ENCODE measurements at places on chromosomes 16 and 17. TPM values are rescaled to one million over a fixed set of nuclear protein-coding genes. Genes with fewer than 3 reads are reported as not detected.
A peak's percentile ranks its signal among the peaks of the same experiment; 100 is the strongest.

DNA sequence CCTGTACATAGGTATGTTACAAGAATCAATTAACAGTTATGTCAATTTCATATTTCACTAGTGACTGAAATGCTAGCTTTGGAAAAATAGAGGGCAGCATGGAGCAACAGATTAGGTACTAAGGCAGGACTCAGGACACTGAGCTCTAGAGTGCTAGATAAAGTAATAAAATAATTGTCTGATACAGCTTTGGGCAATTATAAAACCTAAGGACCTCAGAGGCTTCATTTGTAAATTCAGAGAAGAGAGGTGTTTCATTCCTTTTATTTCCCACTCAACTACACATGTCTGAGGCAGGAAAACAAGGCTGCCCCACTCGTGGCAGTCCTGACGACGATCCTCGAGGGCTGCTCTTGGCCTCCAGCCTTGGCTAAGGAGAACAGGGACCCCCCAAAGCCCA is 81.5 kb downstream of the CA4 start:
- DNase-seq, result no peak

DNA sequence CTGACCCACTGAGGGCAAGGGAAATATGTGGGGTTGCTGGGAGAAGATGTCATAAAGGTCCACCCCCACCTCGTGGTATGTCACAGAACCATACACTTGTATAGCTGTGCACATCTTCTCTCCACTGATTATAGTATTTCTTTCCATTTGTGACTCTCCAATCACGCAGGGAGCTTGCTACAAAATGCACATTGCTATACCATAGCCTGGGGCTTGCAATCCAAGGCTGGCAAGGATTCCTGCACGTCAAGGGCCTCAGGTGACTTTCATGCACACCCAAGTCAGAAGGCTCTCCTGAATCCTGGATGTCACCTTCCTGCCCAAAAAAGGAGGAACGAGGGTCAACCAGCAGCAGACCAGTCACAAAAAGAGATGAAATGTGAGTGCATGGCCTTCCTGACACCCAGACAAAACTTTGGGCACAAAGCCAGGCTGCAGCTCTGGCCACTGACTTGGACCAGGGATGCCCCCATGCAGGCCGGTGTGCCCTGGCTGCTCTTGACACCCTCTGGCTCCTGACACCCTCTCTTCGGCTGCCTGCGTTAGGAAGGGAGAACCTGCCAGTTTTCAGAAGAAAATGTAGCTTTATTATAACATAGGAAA is 12.1 kb downstream of the TBC1D26 start:
- DNase-seq, result no peak

DNA sequence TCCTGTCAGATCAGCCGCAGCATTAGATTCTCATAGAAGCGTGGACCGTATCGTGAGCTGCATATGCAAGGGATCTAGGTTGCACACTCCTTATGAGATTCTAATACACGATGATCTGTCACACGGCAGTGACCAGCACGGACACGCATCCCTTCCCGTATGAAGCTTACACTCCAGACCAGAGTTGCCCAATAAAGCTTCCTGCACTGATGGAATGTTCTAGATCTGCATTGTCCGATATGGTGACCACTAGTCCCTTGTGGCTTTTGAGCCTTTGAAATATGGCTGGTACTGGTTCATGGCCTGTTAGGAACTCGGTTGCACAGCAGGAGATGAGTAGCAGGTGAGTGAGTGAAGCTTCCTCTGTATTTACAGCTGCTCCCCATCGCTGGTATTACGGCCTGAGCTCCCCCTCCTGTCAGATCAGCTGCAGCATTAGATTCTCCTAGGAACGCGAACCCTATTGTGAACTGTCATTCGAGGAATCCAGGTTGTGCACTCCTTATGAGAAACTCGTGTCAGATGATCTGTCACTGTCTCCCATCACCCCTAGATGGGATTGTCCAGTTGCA is 49.8 kb upstream of the ZCCHC14 start:
- DNase-seq, result no peak

DNA sequence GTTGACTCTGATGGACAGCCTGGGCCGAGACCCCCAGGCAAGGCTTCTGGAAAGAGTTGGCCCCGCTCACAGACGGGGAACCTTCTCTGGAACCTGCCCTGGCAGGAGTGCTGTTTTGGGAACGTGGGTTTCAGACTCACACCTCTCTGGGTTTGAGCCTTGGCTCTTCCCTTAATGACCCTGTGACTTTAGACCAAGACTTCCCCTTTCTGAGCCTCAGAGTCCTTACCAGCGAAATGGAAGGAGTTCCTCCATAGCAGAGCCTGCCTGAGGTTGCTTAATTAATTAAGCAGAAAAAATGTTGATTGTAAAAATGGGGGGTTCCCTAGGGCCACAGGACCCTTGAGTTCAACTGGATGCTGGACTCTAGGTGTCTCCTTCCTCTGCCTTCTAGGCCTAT is 408.2 kb downstream of the SEC14L1 start:
- DNase-seq, result no peak

DNA sequence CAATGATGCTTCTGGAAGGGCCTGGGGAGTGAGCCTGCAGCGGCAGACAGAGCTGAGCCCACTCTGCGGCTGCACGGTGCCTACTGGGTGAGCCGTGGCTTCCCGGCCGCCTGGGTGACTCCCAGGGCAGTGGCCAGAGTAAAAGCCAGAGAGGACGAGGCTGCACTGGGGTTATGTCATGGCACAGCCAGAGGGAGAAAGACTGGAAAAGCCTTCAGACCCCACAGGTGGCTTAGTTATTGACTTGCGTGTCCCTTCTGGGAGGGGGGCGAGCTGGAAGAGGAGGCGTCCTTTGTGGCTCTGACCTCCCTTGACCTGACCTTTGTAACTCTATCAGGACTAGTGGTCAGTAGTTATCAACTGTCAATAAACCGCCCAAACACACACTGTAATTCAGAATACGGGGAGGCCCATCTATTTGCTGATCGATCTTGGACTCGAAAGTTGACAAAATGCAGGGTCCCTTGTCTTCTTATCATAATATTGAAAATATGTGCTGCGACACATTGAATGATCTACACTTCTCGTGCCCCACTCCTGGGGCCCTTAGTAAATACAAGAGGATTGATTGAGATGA is 385.9 kb upstream of the ZFHX3 start:
- DNase-seq, result peak; percentile 34

- no peak for DNase-seq
Measured at GRCh38 chr16:53599548-53599947, 96.5 kb upstream of the AKTIP start.

DNA sequence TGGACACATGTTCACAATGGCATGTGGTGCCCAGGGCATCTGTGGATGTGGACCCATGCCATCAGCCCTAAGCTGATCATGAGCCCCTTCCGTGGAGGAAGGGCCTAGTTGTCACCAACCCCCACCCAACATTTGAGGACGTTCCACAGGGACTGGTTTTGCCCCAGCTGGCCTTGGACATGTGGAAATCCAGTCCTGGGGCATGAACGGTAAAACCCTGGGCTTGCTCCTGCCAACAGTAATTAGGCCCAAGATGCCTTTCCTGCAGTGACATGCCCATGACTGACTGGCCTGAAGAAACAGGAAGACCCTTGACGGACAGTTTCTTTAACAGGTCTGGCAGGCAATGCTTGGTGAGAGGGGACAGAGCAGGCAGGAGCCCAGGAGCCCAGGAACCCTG is 7.7 kb downstream of the TNS4 start:
- no peak for DNase-seq

DNA sequence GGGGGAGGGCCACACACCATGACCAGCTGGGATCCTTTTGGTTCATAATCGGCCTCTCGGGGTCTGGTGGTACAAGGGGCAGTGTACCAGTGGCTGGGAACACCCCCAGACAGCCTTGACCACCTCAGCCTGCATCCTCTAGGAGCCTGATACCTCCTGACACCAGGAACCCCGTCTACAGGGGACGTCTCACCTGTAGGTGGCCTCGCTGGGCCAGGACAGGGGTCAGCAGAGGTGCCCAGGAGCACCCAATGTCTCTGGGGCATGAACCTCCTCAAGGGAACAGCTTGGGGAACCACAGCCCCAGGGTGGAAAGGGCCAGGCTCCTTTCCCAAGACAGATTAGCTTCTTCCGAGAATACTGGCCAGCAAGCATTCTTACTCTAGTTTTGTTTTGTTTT is 2.5 kb upstream of the METRNL start:
- no peak for DNase-seq

- no peak for DNase-seq
Measured at GRCh38 chr16:20072874-20073202, 852 bp downstream of the GPR139 start.

GRCh38 chr17:34886831-34887230 is 74.4 kb downstream of the CCT6B start:
- no peak for DNase-seq

GRCh38 chr16:67246756-67247191 is 507 bp downstream of the FHOD1 start:
- peak; percentile 85 for DNase-seq

DNA sequence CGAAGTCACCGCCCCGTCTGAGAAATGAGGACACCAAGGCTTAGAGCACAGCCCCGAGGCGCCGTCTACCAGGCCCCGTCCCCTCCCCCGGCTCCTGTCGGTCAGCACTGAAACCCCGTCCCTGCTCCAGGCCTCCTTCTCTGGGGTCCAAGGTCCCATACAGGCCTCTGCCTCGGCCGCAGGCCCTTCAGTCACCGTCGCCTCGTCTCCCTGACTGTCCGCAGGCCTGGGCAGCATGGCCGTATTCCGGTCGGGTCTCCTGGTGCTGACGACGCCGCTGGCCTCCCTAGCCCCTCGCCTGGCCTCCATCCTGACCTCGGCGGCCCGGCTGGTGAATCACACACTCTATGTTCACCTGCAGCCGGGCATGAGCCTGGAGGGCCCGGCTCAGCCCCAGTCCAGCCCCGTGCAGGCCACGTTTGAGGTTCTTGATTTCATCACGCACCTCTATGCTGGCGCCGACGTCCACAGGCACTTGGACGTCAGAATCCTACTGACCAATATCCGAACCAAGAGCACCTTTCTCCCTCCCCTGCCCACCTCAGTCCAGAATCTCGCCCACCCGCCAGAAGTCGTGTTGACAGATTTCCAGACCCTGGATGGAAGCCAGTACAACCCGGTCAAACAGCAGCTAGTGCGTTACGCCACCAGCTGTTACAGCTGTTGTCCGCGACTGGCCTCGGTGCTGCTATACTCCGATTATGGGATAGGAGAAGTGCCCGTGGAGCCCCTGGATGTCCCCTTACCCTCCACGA is 617 bp downstream of the COASY start:
- no peak for DNase-seq

GRCh38 chr16:87443016-87443415 is 49.8 kb downstream of the ZCCHC14 start:
- DNase-seq, result no peak

- no peak for DNase-seq
Measured at GRCh38 chr17:78534492-78535272, 42.5 kb downstream of the DNAH17 start.

DNA sequence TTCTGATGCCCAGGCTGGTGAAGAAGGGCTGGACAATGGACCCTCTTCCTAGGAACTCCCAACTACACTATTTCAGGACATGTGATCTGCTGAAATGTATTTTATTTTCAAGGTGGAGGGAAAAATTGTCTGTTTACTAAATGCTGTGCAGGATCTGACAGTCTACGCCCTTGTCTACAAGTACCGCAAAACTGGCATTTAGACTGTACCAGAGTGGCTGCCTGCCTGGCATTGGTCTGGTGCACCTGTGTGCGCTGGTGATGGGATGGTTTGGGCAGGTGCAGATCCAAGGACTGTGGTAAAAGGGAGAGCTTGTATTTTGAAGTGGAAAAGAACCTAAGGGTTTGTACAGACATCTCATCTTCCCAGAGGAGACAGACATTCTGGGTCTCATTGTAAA is 79.7 kb downstream of the AIPL1 start:
- no peak for DNase-seq

DNA sequence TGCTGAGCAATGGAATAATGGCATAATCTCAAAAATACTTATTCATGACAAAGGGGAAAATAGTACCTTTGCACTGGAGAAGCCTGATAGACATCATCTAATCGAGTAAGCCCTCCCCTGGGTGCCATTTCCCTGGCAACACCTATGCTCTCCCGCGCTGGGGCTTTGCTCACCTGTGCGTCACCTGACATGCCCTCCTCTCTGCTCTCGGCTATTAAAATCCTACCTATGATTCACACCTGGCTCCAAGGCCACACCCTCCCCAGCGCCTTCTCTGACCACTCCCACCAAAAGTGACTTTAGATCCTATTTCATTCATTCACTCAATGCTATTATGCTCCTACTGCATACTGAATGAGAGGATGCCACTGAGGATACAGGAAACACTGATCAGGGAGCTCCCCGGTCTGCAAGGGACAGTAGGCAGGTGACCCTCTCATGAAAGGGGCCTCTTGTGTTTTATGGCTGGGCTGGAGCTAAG is 83.9 kb downstream of the NT5M start:
- no peak for DNase-seq

GRCh38 chr17:79609673-79610645 is 892 bp downstream of the RBFOX3 start:
- no peak for DNase-seq

DNA sequence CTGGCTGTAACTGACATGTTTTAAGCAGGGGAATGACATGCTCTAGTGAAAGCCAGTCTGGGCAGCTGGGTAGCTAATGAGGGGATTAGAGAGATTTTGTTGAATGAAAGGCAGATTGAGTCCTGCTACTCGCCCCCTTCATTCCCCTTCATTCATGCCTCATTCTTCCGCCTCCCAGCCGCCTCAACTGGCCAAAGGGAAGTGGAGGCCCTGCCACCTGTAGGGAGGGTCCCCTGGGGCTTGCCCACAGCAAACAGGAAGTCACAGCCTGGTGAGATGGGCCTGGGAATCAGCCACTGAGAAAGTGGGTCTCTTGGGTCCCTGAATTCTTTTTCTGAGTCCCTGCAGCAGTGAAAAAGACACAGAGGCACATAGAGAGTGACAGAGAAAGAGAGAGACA is 1.1 kb upstream of the CD19 start:
- no peak for DNase-seq

GRCh38 chr16:77729951-77730350 is 7.6 kb downstream of the NUDT7 start:
- no peak for DNase-seq

DNA sequence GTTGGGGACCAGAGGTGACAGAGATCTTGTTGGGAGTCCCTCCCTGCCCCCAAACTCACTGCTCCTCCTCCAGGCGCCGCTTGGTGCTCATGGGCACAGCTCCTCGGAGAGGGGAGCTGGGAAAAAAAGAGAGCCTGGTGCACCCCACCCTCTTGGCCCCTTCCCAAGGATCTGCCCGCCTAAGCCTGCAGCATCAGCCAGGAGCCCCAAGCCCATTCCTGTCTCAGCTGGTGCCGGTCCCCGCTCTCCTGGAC is 400 bp downstream of the HCFC1R1 start:
- DNase-seq, result no peak

- peak; percentile 22 for DNase-seq
Measured at GRCh38 chr17:36697903-36698530, 96.6 kb downstream of the MRM1 start.

GRCh38 chr17:57406131-57406980 is 150.0 kb downstream of the MSI2 start:
- DNase-seq, result no peak

GRCh38 chr17:7034955-7035590 is 742 bp upstream of the SLC16A13 start:
- no peak for DNase-seq

Gene PNMT
- 2.5 TPM for total RNA-seq

Gene SULT1A4
- total RNA-seq, result 3.3 TPM

Gene SLC38A7
- total RNA-seq, result 43.4 TPM

Gene TBC1D3E
- not detected for total RNA-seq

Gene GDPD3
- 13.8 TPM for total RNA-seq

Gene TBC1D3L
- total RNA-seq, result 61.8 TPM

Gene PYY
- total RNA-seq, result 1.1 TPM

Gene FAM171A2
- total RNA-seq, result 42.5 TPM

Gene CCL3
- total RNA-seq, result not detected
